Vein endothelial cell (primary cell): ENCODE measurements at places on chromosomes 5 and 9. TPM values are rescaled to one million over a fixed set of nuclear protein-coding genes. Genes with fewer than 3 reads are reported as not detected.

Gene ZFP2
- 0.33 and 0.86 TPM in 2 replicates for total RNA-seq

Gene ZNF300
- total RNA-seq, result 5.3 and 6.2 TPM in 2 replicates

Gene HSD17B4
- 86.3 and 107 TPM in 2 replicates for total RNA-seq

Gene SFXN1
- 86.6 and 133 TPM in 2 replicates for total RNA-seq

Gene TAL2
- 0.65 TPM in 1 of 2 replicates, not detected in the other for total RNA-seq

Gene SPAG8
- total RNA-seq, result 0.10 TPM in 1 of 2 replicates, not detected in the other

Gene FIBCD1
- total RNA-seq, result 0.29 TPM in 1 of 2 replicates, not detected in the other

Gene RGS7BP
- total RNA-seq, result 0.65 and 1.6 TPM in 2 replicates

Gene PLAC8L1
- 0.29 TPM in 1 of 2 replicates, not detected in the other for total RNA-seq

Gene NIPAL4
- not detected in 2 replicates for total RNA-seq

Gene PCDHGA7
- total RNA-seq, result 3.0 and 4.6 TPM in 2 replicates

Gene BAAT
- total RNA-seq, result 0.10 TPM in 1 of 2 replicates, not detected in the other

Gene ECM2
- under 0.01 TPM in 1 of 2 replicates, not detected in the other for total RNA-seq

Gene C5orf58
- not detected in 2 replicates for total RNA-seq

Gene FAM200C
- total RNA-seq, result 2.0 and 3.3 TPM in 2 replicates

Gene SLC4A9
- not detected in 2 replicates for total RNA-seq

Gene RBM18
- total RNA-seq, result 9.1 and 13.4 TPM in 2 replicates

Gene SEMA6A
- total RNA-seq, result 5.4 and 9.5 TPM in 2 replicates

Gene CKMT2
- total RNA-seq, result not detected in 2 replicates

Gene PTGES
- 0.10 and 0.33 TPM in 2 replicates for total RNA-seq

Gene RGMB
- total RNA-seq, result 33.6 and 39.4 TPM in 2 replicates
